SW 1271 (cell line): ENCODE measurements at places on chromosomes 5 and 9.

GRCh38 chr5:72645064-72645846 is 138.0 kb upstream of the ZNF366 start:
- DNase-seq, result no peak

GRCh38 chr9:136510561-136510960 is 27.7 kb upstream of the SEC16A start:
- no peak for DNase-seq

DNA sequence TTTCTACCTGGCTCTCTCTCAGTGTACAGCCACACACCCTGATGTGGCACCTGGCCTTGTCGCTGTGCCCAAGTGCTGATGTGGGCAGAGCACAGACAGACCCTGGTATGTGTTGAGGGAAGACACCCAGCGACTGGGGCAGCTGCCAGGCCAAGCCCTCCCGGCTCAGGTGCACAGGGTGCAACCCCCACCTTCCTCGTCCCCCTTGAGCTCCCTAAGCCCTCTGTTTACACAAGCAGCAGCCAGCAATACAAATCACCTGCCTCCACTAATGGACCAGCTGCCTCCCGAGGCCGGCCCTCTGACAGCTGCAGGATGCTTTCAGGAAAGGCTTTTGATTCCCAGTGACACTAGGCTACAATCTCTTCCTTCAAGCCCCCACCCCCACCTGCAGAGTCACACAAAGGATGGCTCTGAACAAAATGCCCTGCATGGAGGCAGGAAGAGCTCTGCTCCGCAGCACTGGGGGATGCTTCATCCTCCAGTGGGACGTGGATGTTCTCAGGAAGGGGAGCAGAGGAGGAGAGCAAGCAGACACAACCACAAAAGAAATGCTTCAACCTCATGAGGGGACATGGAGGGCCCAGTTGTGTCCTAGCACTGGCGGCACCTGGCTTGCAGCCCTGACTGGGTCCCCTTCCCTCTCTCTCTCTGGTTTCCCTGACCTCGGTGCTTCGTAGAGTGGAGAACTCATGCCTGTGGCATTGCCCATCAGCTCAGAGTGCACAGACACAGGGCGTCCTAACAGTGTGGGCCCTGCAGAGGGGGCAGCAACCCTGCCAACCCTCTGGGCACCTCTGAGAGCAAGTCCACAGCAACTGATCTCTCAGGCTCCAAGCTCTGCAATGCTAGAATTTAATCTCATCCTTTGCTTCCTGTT is 140.8 kb downstream of the BARX1 start:
- no peak for DNase-seq

GRCh38 chr5:67487862-67488261 is 291.3 kb upstream of the CD180 start:
- DNase-seq, result no peak

- no peak for DNase-seq
These were observed 18.6 kb downstream of the SLC6A7 start for GRCh38 chr5:150208187-150209098.

DNA sequence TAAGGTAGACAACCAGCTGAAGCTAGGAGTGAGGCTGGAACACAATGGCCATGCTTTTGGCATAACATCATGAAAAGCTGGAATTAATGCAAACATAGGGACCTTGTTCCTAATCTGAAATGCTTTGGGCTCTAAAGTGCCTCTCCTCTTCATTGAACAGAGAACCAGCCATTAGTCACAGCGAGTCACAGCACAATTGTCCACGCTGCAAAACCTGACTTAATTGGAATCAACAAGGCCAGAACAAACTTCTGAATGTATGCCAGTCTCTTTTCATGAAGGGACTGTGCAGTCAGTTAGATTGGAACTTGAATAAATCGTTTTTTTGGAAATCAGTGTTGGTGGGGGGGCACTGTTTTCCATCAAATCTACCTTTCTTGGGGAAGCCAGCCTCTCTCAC is 96.5 kb downstream of the JAKMIP2 start:
- no peak for DNase-seq

GRCh38 chr5:65674749-65675148 is 47.2 kb downstream of the SGTB start:
- no peak for DNase-seq

- no peak for DNase-seq
These were observed 3.4 kb downstream of the FNBP1 start for GRCh38 chr9:130039528-130040147.

DNA sequence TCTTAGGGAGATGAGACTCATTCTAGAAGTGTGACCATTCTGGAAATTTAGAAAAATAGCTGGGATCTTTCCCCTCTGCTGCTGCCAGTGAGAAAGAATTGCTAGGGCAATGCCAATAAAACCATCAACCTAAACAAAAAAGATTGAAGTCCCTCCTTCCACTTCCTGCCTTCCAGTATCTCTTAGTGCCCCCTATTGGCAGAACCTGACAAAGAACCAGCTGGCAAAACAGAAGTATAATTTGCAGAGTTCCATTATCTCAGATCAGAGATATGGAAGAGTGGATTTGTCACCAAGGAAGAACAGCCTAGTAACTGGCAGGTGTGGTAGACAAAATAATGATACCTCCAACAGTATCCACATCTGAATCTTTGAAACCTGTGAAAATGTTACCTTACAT is 13.8 kb upstream of the PLCXD3 start:
- DNase-seq, result no peak
